Left lobe of liver (tissue), 2 donors: ENCODE measurements at places on chromosomes 6 and 20.
A peak's percentile ranks its signal among the peaks of the same experiment; 100 is the strongest.

DNA sequence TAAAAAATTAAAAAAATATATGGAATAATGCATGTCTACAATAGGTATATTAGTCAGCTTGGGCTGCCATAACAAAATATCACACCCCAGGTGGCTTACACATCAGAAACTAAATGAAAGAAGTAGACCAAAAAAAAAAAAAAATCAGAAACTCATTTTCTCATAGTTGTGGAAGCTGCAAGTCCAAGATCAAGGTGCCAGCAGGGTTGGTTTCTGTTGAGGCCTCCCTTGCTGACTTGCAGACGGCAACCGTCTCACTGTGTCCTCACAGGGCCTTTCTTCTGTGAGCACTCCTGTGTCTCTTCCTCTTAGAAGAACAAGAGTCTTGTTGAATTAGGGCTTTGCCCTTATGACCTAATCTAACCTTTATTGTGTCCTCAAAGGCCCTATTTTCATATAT is 11.4 kb upstream of the GDAP1L1 start:
- DNase-seq = no peak

GRCh38 chr6:32637219-32637880 is at the start of gene HLA-DQA1:
HLA-DQA1 (plus strand) TSS chr6:32637406; CDS start chr6:32637459, 53 bp downstream.
- no peak for DNase-seq

GRCh38 chr20:24873025-24873620 is 75.9 kb upstream of the CST7 start:
- no peak for DNase-seq

DNA sequence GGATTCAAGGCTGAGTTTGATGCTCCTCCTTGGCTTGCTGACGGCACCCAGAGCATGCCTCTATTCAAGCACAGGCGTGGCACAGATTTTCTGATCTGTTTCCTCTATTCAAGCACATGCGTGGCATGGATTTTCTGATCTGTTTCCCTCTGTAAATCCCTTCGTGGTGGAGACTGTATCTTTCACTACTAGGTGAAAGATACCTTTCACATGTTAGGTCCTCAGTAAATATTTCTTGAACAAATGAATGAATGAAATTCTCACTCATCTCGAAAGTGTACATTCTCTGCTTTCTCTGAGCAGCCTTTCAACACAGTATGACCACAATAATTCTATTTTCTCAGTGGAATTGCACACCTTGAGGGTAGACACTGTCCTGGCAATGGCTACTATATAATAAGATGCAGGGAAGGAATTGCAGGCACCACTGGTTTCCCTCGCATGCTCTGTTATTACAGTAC is 72.6 kb upstream of the F13A1 start:
- DNase-seq = no peak

DNA sequence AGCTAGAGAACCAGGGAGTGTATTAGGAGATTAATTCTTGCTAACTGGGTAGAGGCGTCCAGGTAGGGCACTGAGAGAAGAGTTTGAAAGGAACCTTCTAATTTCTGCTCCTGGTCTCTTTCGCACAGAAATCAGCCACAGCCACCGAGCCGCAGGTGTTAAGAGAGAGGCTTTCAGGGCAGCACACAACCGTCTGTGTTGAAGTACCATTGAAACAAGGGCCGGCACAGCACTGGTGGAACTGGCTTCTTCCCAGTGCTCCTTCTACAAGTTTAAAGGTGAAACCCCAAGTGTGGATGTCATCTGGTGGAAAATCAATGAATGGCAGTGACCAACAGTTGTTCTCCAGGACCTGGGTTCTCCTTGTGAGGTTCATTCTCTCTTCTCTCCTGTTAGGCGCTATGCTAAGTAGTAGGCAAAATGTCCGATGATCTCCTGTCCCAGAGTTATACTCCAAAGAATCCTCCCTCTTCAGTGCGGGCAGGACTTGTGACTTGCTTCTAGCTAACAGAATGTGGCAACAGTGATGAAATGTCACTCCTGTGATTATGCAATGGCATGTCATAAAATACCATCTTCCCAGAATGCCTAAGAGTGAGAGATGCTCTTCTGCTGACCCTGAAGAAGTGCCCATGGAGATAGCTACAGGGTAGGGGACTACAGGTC is 15.0 kb upstream of the RIN2 start:
- no peak for DNase-seq

DNA sequence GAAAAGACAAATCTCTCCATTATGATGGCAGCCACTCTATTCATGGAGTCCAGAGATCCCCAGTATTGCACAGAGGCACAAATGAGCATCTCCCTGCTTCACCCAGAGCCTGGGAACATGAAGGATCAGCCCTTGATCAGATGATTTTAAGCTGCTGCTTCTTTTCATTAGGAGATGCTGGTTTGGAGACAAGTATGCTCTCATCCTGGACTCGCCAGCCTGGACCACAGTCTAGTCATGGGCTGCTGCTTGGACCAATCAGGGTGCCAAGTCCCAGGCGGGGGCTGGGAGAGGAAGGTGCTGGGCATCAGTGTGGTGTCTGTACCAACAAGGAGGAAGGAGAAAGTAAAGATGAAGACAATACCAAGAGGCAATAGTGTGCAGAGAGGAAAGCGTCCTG is 195.7 kb upstream of the FOXQ1 start:
- no peak for DNase-seq

DNA sequence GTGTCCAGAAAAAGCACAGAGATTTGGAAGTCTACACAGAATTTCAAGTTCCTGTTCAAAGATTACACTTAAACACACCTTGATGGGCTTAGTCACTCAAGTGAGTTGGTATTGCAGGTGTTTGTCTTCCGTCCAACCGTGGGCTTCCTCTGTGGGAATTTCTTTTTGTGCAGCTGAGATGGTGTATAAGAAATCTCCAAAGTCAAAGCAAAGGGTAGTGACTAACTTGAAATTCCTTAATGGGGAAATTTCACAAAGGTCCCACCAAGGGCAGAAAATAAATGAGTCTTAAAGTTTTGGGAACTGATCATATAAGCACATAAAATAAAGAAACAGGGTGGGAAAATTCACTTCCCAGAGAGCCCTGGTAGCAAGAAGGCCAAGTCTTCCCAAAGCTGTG is 102.0 kb upstream of the TNFAIP3 start:
- no peak for DNase-seq

DNA sequence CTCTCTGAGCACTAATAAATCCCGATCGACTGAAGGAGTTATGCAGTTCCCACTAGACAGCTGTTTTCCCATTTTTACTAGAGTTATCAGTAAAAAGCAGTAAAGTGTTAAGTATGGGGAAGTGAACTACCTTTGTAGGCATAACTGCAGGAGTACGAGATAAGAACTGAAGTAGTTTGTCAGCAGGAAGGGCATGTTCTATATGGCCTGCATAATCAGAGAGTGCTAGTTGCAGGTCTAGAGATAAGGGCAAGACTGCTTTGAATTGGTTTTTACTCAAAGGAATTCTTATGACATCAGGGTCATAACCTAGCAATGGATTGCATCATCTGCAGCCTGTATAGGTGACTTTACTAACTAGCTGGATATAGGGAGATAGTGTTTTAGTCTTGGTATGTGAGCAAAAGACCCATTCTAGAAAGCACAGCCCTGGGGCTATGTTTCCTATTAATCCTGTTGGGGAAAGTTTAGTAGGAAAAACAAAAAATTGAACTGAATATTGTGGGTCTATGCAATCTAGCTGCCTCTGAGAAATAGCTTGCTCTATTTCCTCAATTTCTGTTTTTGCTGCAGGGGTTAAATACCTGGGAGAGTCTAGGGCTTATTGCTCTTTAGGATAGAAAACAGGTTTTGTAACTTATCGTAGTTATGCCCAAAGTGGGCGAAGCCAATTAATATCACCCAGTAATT is 22.6 kb upstream of the CRISP1 start:
- DNase-seq = no peak

- DNase-seq = peak; percentile 47
Measured at GRCh38 chr6:21593927-21594415, 420 bp downstream of the SOX4 start.

DNA sequence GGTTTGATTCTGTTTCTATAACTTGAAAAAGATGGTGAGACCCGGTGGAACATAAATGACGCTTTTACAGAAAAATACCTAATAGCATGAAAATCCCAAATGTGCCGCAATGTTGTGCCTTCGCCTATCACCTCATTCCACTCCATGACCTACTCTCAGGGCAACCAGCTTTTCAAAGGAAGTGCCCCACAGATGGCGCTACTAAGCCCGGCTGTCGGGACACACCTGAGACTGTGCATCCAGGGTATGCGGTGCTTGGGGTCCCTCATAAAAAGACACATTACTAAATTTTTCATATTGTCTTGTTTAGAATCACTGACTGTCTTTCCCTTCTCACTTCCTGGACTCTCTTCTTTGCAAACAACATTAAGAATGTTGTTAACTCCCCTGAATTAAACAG is 145.5 kb upstream of the RPS6KA2 start:
- DNase-seq = no peak

- DNase-seq = no peak
Measured at GRCh38 chr6:35719830-35720733, 16.8 kb upstream of the ARMC12 start.

DNA sequence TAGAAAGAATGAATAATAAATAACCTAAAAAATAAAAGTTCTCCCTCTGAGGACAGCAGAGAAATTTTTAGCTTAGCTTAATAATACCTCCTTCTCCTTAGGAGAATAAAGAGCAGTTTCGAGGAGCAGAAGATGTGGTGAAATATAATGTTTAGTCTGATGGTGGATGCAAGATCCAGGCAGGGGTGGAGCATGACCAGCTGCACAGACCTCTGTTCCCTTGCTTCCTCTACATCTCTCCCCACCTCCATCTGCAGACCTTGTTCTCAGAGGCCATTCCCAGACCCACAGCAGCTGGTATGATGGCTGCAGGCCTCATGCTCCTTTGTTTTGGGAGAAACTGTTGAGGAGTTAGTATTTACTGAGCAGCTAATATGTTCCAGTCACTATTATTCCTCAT is 1.5 kb downstream of the BTN3A2 start:
- DNase-seq = no peak

- DNase-seq = no peak
Measured at GRCh38 chr6:65964261-65964660, 257.2 kb upstream of the EYS start.

GRCh38 chr6:56959938-56960337 is 5.0 kb downstream of the BEND6 start:
- DNase-seq = no peak

DNA sequence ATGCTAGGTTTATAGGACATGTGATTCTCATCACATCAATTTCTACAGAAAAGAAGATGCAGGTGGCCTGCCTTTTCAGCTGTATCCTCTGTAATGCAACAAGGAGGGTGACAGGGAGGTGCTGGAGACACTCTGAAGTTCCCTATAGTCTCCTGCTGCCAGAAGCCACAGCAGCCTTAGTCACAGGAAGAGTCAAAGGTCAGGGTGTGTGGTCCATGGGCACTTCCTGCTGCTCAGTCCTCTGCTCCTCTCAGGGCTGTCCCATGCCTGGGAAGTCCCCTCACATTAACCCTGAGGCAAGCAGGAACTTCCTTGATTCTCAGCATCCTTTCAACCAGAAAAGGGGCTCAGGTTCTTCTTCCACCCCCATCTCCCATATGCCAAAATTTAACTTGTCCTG is 144.8 kb upstream of the FOXA2 start:
- DNase-seq = no peak

DNA sequence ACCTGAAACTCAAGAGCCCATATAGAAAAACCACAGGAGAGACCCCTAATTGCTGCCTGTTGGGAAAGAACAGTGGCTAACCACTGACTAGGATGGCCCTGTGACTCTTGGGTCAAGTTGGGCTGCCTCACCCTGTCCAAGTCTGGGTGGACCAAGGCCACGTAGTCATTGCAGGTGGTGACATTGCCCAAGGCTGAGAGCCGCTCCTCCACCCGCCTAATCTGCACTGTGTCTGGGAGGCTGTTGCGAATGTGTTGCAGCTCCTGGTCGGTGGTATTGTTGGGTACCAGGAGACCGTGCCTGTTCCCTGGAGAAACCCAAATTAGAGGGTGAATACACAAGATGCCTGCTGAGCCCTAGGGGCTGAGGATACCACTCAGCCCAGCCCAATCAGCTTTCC is 2.6 kb upstream of the MMP24OS start:
- DNase-seq = no peak

- no peak for DNase-seq
Measured at GRCh38 chr6:39566456-39566855, 158.8 kb downstream of the KIF6 start.

GRCh38 chr20:12605751-12606150 is 403.0 kb upstream of the SPTLC3 start:
- no peak for DNase-seq

DNA sequence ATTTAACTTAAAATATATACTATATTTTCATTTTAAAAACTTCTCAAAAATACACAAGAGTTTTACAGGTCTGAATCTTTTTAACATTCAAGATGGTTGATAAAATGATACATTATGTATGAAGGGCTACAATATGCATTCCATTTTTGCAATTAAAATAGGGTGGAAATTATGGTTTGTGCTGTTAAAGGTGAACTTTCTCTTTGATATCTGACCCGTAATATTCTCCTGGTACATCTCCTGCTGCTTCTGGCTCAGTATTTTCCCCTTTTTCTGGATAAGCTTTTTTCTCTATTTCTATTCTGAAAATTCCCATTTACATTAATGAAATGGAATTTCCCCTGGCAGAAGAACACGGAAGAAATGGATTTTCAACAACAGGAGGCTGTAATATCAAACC is 27.4 kb upstream of the LCA5 start:
- no peak for DNase-seq

DNA sequence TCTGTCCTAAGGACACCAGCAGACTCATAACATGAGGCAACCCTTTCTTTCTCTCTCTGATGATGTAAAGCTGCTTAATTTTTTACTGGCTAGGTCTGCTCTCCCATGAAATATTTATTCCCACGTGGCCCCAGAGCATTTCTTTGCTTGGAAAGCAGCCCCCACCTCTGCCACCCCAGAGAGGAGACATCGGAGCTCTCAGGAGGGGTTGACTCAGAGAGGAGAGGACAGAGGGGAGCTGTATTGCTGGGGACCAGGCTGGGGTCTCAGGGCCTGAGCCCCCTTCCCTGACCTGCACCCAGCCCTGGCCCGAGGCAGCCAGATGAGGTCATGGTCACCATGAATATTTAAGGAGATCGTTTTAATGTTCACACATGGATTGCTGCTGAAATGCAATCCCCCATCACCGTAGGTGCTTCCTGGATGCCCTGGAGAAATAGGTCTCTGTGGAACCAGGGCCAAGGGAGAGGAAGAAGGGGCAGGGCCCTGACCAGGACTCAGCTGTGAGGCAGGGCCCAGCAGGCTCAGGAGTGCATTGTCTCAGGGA is 117.5 kb downstream of the DLL1 start:
- peak; percentile 24 for DNase-seq

DNA sequence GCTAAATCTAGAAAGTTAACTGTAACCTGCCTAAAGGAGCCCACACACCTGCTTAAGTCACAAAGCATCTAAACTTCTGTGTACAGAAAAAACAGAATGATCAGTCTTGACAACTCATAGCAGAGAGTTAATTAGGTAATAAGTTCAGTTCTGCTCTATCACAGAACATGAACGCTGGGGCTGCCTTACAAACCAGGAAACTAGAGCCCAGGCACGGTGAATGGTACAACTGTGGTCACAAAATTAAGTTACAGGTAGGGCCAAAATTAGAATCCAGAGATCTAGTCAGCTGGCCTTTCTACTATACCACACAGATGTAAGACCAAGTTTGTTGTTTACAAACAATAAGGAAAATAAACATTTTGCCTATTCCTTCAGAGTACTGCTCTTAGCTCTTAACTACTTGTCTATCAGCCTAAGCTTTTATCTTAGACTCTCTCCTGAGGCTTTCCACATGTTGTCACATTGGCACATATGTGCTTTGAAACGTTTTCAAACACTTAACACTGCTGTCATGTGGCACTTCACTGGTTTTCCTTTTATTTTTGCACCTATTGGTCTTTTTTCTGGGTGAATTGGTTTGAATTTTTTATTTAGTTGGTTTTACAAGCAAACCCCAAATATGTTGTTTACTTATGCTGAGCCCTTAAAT is 75.7 kb downstream of the SIM1 start:
- DNase-seq = no peak

GRCh38 chr6:7108964-7109836 is 1.4 kb downstream of the RREB1 start:
- peak; percentile 75 for DNase-seq
